ENCODE measurements at places on chromosomes 11 and 22.

- DNase-seq = no peak
Measured at GRCh38 chr11:36088266-36088972, 144.6 kb downstream of the LDLRAD3 start.

DNA sequence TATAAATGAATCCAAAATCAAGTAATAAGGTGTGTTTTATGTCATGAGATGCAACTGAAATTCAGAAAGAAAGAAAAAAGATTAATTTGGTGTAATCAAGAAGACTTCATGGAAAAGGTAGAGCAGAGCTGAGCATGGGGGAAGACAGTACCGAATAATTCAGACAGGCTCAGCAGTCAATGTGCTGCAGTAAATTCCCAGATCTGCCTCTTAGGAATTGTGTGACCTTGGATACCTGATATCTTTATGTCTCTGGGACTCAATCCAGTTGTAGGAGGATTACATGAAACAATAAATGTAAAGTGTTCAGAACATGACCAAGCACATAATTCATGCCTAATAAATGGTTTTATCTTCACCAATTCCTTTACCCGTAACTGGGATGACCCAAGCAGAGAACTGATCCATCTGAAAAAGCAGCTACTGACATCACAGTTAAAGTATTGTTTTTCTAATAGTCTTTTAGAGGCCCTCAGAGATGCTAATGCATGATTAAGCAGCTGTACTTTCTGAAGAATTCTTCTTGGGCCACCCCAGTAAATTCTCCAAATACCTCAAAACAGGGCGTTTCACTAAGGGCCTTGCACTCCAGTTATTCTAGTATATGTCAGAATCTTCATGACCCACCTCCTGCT is 7.8 kb downstream of the MS4A12 start:
- DNase-seq = no peak

- DNase-seq = no peak
Measured at GRCh38 chr22:27581688-27582087, 219.9 kb downstream of the MN1 start.

DNA sequence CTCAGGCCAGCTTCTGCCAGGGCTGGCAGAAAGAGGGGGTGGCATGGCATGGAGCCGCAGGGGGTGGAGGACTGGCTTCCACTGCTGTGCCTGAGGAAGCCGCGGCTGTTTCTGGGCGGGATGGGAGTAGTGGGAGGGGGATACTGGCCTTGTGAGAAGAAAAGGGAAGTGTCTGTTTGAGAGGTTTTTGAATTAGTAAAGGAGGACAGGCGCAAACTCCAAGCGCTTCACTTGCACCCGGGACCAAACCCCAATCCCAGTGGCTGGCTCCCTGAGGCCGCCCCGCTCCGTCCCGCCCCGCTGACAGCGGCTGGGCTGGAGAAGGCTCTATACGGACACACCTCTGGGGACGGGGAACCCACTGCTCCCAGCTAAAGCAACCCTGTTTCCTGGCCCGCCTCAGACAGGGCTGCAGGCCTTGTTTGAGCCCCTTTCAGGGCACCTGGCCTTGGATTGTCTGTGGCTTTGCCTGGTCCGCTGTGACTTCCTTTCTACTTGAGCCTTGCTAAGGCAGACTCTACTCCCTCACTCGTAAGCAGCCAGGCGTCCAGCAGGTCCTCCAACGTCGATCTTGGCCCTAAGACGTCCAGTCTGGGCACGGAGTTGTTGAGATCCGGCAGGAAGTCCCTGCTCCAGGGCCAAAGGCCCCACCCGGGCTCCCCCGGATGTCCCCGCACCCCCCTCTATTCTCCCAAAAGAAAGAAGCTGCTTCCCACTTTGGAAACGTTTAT is 2.2 kb downstream of the APOA1 start:
- DNase-seq = no peak

- DNase-seq = no peak
Measured at GRCh38 chr11:32751381-32751780, 43.1 kb downstream of the CCDC73 start.

- DNase-seq = no peak
Measured at GRCh38 chr22:20531404-20532201, 24.2 kb downstream of the MED15 start.

GRCh38 chr11:79409330-79409729 is 31.5 kb downstream of the TENM4 start:
- DNase-seq = no peak

GRCh38 chr11:10758957-10759356 is 7.9 kb downstream of the CTR9 start:
- DNase-seq = no peak

DNA sequence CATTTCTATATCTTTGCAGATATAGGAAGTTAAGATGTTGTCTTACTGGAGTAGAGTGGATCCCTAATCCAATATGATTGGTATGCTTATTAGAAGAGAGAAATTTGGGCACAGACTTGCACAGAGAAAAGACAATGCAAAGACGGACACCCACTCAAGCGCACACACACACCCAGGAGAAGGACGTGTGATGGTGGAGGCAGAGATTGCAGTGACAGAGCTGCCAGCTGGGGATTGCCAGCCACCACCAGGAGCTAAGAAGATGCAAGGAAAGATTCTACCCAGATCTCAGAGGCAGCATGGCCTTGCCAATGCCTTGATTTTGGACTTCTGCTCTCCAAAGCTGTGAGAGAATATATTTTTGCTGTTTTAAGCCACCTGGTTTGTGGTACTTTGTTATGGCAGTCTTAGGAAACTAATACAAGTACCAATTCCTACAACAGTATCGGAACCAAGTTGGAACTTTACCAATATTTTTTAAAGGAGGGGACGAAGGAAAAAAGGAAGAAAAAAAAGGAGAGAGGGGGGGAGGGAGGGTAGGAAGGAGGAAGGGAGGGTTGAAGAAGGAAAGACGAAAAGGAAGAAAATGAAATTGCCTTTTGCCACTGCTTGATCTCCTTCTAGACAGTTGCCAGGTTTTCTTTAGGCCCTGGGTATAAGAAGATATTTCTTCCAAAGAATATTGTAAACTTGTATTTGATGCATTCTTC is 334.0 kb downstream of the BUD13 start:
- DNase-seq = no peak

DNA sequence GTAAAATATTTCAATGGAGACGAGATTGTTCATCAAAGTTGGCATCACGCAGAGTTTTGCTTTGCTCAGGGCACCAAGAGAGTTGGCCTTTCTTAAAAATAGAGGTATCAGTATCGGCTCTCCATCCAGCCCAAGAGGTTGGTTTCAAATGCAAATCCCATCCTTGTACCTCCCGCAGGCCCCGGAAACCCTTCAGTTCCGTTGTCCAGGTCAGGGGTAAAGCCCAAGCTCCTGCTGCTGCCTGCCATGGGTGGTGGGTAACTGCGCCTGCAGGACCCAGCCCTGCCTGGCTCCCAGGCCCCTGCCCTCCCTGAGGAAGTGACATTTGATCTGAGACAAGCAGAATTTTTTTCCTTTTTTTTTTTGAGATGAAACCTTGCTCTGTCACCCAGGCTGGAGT is 49.3 kb upstream of the RTL6 start:
- no peak for DNase-seq

DNA sequence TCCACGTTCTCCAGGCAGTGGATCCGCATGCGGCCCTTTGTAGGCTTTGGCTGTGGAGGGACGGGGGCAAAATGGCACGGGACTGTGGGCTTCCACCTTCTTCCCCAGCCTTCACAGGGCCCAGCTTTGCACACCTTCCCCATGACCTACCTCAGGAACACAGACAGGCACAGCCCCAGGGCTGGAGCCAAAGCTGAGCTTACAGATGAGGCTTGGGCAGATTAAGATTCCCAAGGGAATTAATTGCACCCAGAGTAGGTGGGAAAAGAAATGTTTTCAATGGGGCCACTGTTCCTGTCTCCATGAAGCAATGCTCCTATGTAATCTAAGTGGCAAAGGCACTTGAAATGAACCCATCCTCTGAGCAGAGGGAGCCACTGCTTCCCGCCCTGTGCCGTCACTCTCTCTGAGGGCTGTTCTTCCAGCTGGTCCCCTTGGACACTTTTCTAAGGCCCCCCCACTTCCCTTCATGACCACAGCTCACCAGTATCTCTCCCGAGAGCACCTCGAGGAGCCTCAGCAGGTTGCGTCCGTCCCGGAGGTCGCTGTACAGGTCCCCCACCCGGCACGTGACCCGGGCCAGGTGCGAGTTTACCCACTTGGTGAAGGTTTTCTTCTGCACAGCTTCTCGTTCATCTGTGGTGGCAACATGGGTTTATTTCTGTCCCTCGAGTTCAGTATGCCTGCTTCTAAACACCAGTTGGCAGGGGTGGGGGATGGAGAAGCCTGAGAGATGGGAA is 13.5 kb downstream of the SPTBN2 start:
- DNase-seq = no peak

DNA sequence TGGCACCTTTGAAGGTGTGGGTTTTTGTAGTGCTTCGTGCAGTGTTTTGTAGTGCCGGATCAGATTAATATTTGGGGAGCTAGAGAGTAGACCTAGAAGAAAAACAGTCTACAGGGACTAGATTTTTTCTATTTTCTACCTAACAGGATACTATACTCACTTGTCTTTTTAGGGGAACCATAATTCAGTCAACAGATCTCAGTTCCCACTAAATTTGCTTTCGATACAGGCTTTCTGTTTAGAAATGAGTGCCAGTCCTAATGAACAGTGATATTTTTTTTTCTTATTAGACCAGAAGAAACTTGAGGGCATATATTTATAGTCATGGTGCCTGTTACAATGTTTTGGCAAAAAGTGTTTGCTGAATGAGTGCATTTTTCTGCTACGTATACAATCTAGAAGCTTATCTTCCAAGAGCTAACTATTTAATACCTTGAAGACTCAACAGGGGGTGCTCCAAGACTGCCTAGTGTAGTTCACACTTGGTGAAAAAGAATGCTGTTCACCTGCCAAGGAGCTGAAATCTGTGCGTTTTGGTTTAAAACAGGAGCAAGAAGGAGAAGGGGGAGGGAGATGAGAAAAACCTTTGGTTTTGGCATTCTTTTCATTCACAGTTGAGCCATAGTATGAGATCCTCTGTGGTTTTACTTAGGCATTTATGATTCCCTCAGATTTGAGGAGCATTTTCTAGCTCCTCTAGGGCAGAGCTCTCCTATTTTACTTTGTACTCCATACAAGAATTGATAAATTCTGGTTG is 44.9 kb upstream of the VSTM5 start:
- no peak for DNase-seq

DNA sequence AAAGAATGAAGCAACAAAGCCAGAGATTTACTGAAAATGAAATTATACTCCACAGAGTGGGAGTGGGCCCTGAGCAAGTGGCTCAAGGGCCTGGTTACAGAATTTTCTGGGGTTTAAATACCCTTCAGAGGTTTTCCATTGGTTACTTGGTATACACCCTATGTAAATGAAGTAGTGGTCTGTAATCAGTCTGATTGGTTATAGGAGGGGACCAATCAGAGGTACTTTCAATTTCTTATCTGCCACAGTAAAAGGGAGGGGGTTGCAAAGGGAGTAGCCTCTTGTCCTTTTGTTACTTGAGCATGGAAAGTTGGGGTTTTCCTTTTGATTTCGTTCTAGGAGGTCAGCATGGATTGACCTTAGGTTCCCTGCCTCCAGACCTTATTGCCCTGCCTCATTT is 63.5 kb downstream of the ATM start:
- no peak for DNase-seq

DNA sequence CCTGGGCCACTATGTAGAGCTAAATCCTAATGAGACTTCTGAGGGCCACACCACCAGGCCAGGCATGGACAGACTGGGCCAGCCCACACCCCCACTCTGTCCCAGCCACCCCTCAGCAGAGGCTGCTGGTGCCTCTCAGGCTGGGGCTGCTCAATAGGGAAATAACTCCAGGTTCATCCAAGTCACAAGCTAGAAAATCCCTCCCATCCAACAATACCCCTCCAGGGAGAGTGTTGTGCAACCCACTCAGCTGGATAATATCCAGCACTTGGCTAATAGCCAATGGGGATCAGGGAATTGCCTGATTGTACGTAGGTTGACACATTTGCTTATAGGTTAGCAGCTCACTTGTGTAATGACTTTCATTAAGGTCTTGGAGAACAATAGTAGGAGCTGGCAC is 64.1 kb upstream of the WNT11 start:
- no peak for DNase-seq

GRCh38 chr22:46102159-46102558 is 48.2 kb upstream of the PPARA start:
- no peak for DNase-seq

DNA sequence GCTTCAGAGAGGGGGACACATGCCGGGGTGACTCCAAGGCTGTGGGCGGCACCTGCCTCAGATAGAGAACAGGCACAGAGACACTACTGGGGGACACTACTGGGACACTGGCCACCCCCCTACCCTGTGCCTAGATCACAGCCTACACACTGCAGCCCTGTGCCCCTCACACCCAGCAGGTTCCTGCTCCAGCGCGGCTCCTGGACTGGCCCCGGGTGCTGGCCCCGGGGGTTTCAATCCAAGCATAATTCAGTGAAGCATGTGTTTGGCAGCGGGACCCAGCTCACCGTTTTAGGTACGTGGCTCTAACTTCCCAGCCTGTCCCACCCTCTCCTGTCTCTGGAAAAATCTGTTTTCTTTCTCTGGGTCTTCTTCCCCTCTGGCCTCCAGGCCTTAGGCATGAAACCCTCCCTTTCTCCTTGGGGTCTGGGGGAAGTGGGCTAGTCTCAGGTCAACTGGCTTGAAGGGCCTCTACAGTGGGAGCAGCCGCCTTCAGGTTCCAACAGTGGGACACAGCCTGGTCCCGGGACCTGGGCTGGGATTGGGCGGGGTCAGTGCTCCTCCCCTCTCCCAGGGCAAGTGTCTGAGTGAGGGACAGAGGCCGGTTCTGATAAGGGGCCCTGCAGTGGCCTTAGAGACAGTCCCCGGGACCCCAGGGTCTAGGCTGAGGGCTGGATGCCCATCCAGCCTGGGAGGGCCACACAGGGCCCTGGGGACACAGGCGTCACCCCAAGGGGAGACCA is 98.8 kb downstream of the CRYBB2 start:
- DNase-seq = no peak

DNA sequence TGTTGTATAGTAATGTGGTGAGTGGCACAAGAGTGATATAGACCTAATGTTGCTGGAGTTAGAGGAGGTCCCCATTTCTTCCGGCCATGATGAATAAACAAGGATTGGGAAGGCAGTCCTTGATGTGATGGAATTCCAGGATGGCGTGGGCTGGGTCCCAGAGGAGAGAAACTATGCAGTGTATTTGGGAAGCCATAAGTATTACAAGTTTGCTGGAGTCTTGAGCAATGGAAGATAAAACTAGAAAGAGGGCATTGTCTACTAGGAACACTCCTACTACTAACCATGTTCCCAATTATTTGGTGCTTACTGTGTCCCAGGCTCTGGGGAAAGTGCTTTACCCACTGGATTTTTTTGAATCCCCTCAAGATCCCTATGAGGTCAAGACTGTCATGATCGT is 20.0 kb downstream of the LDLRAD3 start:
- no peak for DNase-seq

- DNase-seq = peak; percentile 31
Measured at GRCh38 chr11:118790357-118791110, 430 bp downstream of the DDX6 start.
